Astrocyte of the hippocampus (primary cell): ENCODE measurements at places on chromosomes 11 and 22.
A peak's percentile ranks its signal among the peaks of the same experiment; 100 is the strongest.

- no peak for DNase-seq
These were observed 14.5 kb downstream of the RPS3 start for GRCh38 chr11:75413864-75414263.

DNA sequence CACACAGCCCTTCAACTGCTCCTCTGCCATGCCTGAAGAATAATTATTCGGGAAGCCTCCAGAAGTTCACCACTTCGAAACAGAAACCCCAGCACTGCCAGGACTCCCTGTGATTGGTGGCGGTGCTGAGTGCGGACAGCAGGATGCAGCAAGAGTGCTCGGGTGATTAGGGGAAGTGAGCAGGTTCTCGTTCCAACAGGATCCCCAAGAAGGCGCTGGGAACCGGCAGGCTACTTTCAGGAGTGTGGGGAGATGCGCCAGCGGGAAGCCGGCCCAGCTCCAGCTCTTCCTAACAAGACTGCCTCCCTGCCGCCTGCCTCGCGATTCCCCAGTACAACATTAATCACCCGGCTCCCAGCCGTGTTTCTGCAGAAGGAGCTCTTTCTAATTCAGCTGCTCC lies 630.2 kb downstream of the BRD1 start:
- DNase-seq = no peak

GRCh38 chr11:28833670-28834069 lies 725.5 kb downstream of the METTL15 start:
- DNase-seq = peak; percentile 93

- DNase-seq = no peak
These were observed 4.7 kb downstream of the UCP3 start for GRCh38 chr11:74004046-74004695.

DNA sequence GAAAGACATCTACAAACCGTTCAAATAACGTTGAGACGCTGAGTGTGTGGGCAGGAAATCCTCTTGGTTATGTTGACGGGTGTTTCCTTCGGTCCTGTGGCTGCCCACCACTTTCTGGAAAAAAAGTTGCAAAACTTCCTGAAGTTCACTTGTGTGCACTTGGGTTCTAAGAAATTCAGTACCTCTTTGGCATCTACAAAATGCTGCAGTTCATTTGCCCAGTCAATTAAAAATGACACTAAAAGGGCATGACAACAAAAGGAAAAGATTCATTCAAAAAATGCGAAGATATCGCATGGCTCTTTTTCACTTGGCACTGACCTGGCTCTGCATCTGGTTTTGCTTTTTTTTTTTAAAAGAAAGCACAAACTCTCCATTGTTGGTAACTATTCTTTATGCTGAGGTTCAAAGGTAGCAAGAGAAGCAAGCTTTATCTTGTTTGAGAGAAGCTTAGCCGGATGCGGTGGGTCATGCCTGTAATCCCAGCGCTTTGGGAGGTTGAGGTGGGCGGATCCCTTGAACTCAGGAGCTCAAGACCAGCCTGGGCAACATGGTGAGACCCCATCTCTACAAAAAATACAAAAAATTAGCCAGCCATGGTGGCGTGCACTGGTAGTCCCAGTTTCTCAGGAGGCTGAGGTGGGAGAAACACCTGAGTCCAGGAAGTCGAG lies 10.6 kb upstream of the XBP1 start:
- DNase-seq = no peak

GRCh38 chr11:8354622-8355415 lies 91.1 kb upstream of the LMO1 start:
- peak; percentile 65 for DNase-seq

DNA sequence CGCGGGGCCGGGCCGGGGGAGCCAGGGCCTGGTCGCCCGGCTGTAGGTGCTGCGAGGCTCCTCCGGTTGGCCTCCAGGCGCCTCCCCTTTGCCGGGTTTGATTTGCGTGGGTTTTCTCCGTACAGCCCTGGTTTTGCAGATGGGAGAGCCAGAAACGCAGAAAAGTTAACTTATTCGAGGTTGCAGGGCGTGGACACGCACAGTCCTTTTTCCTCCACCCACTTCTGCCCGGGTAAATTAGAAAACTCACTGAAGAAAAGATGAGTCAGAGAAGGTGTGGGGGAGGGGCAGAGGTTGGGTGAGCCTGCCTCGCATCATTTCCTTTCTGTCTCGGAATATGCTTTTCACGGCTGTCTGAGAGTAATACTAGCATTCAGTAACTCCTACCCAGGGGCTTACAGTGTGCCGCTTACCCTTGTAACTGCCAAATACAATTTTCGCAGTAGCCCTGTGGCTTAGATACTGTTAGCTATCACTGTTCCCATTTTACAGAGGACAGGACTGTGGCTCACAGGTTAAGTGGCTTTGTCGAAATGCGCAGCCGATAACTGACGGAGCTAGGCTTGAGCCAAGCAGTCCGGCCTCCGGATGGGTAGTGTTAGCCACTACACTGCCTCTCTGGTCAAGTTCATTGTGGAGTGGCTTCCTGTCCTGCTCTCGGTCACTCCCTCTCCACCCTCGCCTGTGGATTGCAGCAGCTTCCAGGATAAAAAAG lies 812 bp downstream of the FADD start:
- DNase-seq = peak; percentile 90

DNA sequence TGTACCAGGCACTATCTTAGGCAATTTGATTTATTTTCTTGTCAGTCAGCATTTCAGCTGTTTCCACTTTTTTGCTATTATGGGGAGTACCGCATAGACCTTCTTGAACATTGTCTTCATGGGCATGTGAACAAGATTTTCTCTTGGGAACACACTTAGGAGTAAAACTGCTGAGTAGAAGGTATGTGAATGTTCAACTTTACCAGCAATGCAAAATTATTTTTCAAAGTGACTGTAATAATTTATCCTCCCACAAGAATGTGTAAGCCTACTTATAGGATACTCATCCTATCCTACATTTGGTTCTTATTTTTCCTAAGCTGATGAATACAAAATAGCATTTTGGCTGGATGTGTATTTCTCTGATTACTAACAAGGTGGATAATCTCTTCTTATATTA lies 132.0 kb upstream of the NAV2 start:
- DNase-seq = no peak

DNA sequence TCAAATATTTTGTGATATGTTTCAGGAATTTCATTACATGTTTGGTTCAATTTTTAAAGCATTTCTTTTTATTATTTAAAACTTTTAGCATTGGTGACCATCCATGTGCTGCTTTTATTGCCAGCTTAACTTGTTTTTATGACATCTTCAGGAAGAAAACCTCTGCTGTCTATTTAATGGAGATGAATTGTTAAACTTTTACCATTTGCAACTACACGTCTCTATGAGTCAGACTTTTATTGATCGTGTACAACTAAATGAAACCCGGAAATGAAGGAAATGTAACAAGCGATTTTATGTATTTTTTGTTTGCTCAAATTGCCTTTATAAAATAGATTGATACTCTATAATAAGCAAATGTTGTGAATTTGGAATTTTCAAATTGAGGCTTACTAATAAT lies 113.0 kb downstream of the PTPRJ start:
- no peak for DNase-seq

- no peak for DNase-seq
These were observed 15.2 kb downstream of the KCNQ1OT1 start for GRCh38 chr11:2684581-2684980.

DNA sequence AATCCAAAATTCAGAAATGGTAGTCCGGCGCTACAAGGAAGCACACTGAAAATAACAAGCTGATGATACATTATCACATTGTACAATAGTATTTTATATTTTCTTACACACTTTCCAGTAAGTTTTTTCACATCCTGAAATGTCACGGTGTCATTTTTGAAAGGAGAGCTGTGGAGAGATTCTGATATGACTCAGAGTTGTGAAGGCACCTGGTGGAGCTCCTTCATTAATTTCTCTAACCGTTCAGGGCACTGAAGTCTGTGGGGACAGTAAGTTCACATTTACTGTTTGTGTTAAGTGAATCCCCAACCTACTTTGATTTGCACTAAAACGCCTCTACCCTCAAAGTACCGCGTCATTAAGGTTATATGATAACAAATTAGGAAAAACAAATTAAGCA lies 13.3 kb downstream of the LDHAL6A start:
- no peak for DNase-seq

GRCh38 chr22:46237453-46238124 lies 12.5 kb downstream of the CDPF1 start:
- no peak for DNase-seq

- DNase-seq = no peak
These were observed 79.4 kb downstream of the IGLL1 start for GRCh38 chr22:23500508-23501260.

DNA sequence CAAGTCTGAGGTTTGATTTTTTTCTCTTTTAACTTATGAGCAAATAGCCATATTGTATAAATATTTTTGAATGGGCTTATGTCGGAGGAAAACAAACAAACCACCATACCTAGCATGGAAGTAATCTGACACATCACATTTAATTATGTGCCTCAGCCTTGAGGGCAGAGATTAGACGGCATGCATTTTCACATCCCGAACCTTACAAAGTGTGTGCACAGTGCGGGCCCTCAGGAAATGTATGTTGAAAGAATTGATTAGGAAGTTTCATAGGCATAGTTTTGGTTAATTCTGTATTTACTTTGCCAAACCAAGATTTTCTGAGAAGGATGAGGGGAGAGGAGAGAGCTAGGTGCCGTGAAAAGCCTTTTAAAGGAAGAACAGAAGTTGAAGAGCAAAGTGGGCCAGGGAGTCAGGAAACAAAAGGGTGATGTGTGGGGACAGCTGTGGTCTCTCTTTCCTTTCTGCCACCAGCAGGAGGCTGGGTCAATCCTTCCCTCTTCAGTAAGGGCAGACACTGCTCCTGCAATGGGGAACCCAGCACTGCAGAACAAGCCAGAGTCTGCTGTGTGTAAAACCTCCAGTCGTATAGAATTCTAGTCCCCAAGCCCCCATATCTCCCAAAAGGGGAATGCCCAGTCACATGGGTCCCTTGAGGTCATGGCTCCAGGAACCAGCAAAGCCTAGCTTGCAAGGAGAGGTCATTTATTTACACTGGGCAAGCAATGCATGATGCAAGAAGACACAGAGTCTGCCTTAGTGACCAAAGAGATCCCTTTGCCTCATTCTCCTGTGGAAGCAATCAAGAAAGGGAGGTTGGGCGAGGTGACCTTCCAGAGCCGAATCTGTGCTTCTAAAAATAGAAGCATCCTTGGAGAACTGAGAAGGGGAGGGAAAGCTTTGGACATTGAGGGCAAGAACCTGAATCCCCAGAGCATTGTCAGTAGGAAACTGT lies 71.1 kb upstream of the OLFML1 start:
- no peak for DNase-seq

DNA sequence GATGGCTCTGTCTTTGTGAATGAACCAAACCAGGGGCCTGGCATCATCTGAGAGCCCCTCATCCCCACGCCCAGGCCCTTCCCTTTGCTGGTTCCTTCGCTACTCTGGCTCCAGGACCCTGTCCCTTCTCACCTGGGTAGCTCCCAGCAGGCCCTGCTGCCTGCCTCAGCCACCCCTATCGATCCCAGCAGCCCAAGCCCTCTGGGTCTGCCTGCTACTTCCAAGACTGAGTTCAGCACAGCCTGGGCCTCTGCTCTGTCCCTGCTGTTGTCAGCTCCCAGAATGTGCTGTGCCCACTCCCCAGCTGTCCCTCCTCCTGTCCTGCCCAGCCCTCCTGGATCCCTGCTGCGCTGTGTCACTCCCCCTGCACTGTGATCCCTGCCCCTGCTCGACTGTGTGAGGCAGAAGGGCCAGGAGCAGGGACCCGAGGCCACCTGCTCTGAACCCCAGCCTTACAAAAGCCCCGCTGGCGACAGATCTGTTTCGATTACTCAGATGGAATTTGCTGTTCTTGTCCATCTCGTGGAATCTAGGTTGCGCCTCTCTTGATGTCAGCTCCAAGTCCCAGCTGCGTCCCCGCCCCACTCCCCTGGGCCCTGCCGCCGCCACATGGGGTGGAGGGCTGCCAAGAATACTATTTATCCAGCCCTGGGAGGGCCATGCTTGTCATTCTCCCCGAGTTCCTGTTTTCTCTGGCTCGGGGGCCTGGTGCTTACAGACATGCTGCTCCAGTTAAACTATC lies 13.0 kb downstream of the MRPL21 start:
- DNase-seq = peak; percentile 98

GRCh38 chr11:17714356-17714854 lies 5.0 kb upstream of the MYOD1 start:
- no peak for DNase-seq

- peak; percentile 7 for DNase-seq
These were observed 38.4 kb downstream of the DYNC2H1 start for GRCh38 chr11:103147627-103148026.

DNA sequence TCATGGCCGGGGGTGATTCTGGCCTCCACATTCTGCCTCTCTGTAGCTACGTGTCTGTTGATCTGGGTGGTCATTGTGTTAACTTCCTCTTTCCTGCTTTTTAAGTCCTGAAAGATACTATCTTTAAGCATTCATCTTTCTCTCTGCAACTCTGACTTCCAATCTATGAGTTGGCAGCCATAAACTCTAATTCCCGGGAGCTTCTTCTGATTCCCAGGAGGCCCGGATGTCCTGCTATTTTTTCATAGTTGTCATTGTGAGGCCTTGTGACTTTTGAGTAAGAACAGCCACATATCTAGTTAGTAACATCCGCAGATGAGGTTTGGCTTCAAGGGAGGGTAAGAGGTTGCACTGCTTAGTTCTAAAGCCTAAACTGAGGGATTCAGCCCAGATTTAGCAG lies 107.8 kb downstream of the SYN3 start:
- DNase-seq = no peak

- DNase-seq = no peak
These were observed 44.0 kb downstream of the FEZ1 start for GRCh38 chr11:125452125-125452470.

DNA sequence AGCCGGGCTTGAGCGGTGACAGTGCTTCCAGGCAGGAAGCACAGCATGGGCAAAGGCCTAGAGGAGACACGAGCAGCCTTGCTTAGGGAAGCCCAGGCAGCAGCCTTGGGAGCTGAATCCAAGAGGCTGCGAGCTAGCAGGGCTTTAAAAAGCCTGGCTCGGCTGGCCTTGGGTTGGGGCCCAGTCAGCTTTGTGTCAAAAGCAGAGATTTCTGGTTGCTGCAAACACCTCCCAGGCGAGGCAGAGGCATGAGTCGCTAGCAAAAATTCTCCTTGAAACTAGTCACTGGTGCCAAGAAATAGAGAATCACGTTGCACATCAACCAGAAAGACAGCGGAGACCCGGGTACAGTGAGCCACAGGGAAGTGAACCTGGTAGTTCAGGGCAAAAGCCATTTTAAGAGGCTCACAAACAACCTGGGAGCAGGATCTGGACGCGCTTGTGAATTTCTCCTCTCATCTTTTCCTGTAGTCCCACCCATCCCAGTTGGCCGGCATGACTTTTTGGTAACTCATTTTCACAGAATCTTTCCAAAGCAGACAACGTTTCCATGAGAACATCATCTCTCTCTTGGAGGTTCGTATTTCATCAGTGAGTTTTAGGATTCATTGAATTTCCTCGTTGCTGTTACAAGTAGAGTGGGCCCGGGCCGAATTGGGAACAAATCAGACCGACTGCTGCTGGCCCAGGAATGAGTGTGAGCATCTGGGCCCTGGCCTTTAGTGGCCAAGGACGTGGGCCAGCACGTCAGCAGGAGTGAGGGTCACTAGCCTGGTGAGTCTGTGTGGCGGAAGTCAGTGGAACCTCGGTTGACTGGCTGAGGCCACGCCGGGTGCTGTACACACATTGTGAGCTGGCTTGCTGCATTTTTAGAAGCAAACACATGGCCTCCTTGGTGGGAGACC lies 16.4 kb upstream of the FGF4 start:
- peak; percentile 60 for DNase-seq

- DNase-seq = peak; percentile 3
These were observed 19.2 kb upstream of the OR56A3 start for GRCh38 chr11:5922749-5923426.
